Astrocyte of the spinal cord (primary cell): ENCODE measurements at places on chromosomes 12 and 14.

DNA sequence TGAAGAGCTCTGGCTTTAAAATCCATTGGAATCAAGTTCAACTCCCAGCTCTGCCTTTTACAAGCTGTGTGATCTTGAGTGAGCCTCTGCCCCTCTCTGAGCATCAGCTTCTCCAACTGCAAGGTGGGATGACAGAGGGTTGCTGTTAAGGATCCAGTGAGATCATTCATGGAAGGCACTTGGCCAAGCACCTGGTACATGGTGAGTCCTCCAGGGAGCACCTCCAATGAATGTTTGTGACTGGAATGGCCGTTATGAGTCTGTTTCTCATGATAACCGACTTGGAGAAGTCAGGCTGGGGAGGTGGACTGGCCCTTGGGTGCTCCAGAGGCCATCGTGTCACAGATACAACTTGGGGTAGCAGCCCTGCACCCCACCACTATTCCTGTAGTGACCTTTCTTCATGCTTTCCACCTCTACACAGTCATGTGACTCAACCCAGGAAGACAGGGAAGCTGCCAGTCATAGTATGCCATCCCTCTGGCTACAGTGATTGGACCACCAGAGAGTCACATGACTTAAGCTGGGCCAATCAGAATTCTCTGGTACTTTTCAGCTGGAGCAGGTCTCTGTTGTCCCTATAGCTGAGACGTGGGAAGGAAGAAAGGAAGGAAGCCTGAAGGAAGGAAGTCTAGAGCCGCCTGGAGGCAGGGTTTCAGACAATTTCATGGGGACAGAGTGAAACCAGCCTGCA lies 146.5 kb upstream of the MYL2 start:
- no peak for DNase-seq

GRCh38 chr14:68214431-68214830 lies 394.9 kb downstream of the RAD51B start:
- DNase-seq, result no peak

- DNase-seq, result no peak
Measured at GRCh38 chr14:79383475-79383874, 827.8 kb downstream of the DIO2 start.

DNA sequence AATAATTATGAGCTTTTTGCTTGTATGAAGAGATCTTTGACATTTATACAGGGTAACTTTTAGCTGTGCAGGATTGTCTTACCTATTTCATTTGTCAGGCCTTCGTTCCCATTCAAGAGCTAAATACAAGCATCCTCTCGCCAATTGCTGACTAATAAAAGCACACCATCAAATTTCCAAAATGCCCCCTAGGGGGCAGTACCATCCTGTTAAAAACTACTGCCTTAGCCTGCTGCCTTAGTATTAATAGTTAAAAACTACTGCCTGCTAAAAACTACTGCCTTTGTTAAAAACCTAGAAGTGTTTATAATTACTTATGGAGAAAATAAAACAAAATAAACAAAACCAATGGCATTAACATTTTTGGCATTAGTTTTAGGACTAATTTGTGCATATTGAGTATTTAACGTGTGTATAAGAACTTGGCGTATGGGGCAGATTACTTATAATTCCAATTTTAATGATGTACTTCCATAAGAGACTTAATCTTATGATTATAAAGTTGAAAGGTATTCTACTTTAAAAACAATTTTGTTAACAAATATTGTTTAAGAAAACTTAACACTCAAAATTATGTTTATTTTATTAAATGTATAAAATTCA lies 3.0 kb upstream of the IFI27L2 start:
- peak; percentile 77 for DNase-seq

GRCh38 chr12:76288218-76288617 lies 60.0 kb downstream of the BBS10 start:
- no peak for DNase-seq

GRCh38 chr14:58191763-58192601 lies 8.0 kb upstream of the ACTR10 start:
- no peak for DNase-seq

DNA sequence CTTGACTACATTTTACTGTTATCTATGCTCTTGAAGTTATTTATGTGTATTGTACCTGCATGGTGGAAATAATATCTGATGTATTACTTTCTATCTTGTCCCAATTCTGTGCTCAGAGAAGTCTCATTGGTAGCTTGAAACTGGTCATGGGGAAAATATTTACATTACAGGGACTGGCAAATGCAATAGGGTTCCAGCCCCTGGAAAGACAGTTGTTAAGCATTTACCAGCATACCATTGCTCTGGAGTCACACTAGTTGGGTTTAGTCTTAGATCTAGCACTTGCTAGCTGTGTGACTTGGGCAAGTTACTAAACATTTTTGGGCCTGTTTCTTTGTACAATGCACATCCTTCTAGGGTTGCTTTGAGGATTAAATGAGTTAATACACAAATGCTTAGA lies 86.3 kb upstream of the NRXN3 start:
- no peak for DNase-seq

GRCh38 chr12:23536293-23536692 lies 413.2 kb downstream of the SOX5 start:
- no peak for DNase-seq

GRCh38 chr14:93946104-93946503 lies 19.0 kb downstream of the FAM181A start:
- peak; percentile 53 for DNase-seq

- DNase-seq, result no peak
Measured at GRCh38 chr14:64951724-64952123, 9.2 kb upstream of the GPX2 start.

GRCh38 chr14:65517635-65518542 lies 105.4 kb downstream of the FUT8 start:
- no peak for DNase-seq

GRCh38 chr12:42762395-42762925 lies 172.9 kb upstream of the PRICKLE1 start:
- no peak for DNase-seq

GRCh38 chr12:95990136-95990535 lies 6.0 kb downstream of the HAL start:
- no peak for DNase-seq

- DNase-seq, result no peak
Measured at GRCh38 chr14:55893705-55894104, 224.5 kb upstream of the PELI2 start.

DNA sequence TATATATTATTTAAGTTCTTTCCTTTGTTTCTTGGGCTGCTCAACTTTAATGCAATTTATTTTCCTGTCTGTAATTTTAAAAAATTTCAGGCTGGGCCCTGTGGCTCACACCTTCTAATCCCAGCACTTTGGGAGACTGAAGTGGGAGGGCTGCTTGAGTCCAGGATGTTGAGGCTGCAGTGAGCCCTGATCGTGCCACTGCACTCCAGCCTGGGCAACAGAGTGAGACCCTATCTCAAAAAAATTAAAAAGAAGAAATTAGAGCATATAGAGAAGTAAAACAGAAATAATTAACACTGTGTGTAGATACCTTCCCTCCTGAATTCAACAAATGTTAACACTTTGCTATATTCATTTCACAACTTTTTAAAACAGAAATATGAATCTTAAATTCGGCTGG lies 74.2 kb downstream of the DENND5B start:
- DNase-seq, result no peak

DNA sequence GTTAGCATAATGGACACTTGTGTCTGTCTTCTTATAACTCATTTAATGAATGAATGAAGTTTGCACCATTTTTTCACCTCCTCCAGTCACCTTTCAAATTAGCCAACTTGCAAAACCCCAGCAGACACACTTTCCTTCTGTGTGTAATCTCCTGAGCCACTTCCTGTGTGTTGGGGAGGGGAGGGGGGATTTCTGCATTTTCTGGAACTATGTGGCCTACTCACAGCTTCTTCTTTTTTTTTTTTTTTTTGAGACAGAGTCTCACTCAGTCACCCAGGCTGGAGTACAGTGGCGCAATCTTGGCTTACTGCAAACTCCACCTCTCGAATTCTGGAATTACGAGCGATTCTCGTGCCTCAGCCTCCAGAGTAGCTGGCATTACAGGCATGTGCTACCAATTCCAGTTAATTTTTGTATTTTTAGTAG lies 4.1 kb upstream of the SERPINA1 start:
- DNase-seq, result peak; percentile 17

- DNase-seq, result no peak
Measured at GRCh38 chr14:84401631-84402030, 1128.3 kb upstream of the FLRT2 start.

GRCh38 chr12:91222746-91223145 lies 40.1 kb upstream of the DCN start:
- DNase-seq, result peak; percentile 83
